ENCODE measurements at places on chromosomes 5 and 9.

DNA sequence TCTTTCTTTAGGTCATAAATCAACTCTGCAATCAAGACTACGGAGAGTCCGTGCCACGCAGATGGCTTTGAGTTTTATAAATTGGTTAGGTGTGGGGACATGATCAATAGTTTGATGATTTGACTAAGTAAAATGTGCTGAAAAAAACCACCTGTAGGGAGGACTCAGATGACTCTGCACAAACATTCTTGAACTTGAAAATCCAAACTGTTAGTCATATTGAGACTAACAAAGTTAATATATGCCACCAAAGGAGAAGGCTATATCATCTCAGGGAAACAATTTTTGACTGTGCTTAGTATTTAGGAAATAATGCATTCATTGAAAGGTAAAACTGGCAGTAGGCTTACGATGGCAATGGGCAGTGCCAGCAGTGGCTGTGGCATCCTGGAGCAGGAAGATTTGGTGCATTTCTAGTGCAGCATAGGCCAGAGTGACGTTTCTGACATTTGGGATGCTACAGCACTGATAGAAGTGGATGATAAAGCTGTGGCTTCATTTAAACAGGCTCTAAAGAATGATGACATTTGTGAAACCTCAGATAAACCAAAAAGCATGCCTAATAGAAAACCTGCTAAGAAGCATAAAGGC, 291.1 kb downstream of the MLLT3 start:
- no peak for DNase-seq

DNA sequence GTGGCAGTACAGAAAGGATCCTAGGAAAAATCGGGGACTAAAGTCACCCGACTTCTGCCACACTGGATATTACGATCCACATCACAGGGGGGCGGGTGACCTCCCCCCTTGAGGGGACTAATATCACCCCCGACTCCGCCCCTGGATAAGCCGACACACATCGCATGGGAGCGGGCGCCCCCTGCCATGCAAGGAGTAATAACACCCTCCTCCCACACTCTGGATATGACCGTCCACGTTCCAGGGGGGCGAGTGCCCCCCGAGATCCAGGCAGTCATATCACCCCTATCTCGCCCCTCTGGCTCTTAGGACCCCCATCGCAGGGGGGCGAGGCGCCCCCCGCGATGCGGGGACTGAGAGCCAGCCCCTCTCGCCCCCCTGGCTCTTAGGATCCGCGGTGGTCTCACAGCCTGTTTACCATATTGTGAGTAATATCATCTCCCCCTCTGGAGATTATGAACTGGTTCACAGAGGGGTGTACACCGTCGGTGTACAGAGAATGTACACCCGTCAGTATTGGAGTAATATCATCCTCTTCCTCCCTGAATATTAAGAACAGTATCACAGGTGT, 423.0 kb downstream of the DIRAS2 start:
- DNase-seq, result peak; percentile 20

- no peak for DNase-seq
These were observed 76.6 kb downstream of the GOLM1 start for GRCh38 chr9:86022687-86023266.

- no peak for DNase-seq
These were observed 103.4 kb downstream of the PHF2 start for GRCh38 chr9:93679536-93680442.

- DNase-seq, result no peak
These were observed at the start of gene NCS1 for GRCh38 chr9:130172161-130172857. Gene NCS1, plus strand, starts transcription at chr9:130172404. Its CDS starts 260 bp downstream, at chr9:130172664.

DNA sequence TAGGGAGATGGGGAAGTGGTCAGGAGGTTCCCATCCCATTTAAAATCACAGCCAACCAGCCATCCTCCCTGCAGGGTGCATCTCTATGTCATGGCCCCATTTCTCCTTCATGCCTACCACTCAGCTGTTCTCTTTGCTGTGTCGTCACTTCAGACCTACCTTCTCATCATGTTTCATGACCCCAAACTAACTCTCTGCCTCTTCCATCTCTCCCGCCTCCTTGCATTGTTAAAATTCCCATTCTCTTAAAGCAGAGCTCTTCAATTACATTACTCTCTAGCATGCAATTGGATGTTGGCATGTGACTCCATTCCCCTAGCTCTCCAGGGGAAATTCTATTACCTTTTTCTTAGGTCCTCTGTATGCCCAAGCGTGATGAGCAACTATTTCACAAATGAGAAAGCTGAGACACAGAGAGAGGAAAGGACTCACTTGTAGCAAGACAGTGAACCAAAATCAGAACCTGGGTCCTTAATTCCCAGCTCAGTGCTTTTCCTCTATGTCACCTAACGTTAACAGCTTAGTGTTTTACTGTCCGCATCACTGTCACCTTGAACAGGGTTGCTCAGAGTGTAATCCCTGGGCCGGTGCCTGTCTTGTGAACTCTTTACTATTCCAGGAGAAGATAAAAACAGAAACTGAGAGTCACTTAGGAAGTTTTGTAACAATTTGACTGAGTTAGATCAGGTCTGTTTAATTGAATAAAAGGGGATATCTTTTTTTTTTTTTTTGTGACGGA, 28.1 kb downstream of the PDE6A start:
- DNase-seq, result no peak

All from KBM-7 (cell line).